ENCODE measurements at places on chromosomes 6 and 20.

DNA sequence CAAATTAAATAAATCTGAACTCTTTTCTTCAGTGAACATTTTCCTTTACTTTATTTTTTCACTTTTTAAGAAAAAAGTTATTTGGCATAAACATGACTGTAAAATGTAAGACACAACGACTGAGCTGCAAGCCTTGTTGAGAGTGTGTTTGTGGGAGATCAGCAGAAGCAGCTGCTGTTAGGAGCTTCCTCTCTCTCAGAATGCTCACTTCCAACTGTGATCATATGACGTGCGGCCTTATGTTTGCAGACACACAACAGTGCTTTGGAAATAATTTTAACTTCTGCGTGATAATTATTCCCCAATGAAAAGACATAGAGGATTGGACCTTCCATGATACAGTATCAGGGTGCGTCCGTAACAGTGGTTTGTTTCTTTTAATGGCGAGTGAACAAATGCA, 104.0 kb downstream of the ARHGAP18 start:
- no peak for DNase-seq

DNA sequence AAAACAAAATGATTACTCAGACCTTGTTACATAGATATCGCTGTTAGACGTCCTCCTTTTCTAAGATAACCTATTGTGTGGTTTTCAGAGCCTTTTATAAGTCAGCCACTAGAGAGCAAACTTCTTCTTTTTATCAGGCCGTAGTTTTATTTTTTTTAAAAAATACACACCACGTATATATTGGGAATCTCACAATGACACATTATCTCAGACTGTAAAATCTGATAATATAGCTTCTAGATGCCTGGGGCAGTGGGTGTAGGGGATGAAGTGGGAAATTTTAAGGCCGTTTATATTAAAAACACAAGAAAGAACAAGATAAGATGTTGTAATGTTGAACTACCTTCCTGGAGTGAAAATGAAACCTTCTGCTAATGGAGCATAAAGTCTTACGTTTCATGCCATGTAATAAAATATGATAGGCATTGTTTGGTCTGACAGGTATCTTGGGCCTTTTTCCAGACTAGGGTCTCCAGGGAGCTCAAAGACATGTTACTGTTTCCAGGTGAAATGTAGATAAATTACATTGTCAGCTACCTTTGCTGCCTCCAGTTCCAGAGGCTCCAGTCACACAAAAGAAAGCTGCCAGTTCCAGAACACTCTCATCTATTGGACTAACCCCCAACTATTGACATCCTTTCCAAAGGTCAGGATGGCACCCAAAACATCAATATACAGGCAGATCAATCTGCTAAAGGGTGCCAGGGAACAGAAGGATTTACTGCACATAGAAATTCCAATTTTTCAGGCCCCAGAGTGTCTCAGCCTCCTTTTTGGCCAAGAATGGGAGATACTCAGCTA, 130.2 kb upstream of the AKIRIN2 start:
- peak; percentile 43 for DNase-seq

DNA sequence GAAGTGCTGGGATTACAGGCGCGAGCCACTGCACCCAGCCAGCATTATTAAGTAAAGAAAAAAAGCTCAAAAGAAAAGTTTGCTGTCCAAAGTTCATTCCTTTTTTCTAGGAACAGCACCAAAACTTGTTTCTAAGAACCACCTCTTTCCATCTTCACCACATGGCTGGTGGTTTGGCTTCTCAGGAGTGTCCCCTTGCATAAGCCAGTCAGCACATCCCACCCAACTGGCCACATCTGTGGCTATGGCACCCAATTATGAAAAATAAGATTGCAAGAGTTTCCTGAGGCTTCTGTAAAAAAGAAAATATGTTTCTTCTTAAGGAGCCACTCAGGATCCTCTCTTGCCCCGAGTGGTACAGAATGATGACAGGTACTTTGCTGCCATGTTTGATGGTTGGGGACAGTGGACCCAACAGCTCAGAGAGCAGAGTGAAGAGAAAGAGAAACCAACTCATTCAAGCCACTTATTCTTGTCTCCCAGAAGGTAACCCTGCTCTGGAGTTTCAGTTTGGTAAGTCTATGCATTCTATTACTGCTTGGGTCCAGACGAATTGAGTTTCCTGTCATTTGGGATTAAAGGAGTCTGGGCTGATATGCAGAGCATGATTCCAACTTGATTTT, 65.3 kb downstream of the PSMB1 start:
- DNase-seq: no peak

- DNase-seq: no peak
Measured at GRCh38 chr6:166268431-166268830, 39.8 kb downstream of the PRR18 start.

GRCh38 chr20:1934721-1935573, 39.7 kb downstream of the SIRPA start:
- DNase-seq: no peak

DNA sequence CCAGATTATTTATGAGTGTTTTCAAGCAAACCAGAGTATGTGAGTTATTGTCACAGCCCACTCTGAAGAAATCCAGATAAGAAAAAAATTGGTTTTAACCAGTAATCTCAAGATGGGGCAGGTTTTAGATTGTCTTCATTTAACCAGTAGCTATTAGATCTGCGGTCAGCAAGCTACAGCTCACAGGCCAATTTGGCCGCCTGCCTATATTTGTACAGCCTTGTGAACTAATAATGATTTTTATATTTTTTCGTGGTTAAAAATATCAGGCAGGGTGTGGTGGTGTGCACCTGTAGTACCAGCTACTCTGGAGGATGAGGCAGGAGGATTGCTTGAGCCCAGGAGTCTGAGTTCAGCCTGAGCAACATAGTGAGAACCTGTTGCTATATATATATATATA, 5.0 kb downstream of the FAM209B start:
- DNase-seq: no peak

DNA sequence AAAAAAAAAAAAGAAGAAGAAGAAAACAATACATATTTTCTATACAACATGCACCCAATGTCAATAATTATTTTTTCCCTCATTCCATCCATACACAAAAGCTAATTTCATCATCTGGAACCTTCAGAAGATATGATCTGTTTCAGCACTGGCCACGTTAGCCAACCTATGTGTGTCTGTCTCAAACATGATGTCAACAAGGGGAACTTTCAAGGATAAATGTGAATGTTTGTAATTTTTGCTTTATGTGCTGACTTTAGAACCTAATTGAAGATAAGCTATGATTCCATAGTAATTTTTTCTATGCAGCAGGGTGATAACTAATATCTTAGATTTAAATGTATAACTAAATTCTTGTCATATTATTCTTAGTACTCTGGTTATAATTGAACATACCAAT, 37.9 kb downstream of the IPCEF1 start:
- DNase-seq: no peak

DNA sequence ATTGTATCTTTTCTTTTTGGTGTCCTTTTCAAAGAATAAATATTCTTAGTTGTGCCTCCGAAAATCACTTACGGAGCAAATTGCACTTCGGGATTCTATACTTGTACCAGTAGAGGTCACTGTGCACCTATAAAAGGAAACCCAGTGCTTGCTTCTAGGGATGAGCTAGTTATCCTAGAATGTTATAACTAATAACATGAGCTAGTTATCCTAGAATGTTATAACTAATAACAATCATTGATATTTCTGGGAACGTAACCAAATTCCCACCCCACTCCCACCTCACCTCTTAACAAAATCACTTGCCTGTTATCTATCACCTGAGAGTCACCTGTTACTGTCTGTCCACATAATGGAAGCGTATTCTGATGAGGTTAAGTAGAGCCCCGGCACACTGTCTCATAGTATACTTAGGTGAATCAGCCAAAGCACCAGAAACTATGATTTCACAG, 126.9 kb upstream of the TIAM2 start:
- DNase-seq: peak; percentile 70

GRCh38 chr6:12576389-12576788, 140.2 kb upstream of the PHACTR1 start:
- no peak for DNase-seq

DNA sequence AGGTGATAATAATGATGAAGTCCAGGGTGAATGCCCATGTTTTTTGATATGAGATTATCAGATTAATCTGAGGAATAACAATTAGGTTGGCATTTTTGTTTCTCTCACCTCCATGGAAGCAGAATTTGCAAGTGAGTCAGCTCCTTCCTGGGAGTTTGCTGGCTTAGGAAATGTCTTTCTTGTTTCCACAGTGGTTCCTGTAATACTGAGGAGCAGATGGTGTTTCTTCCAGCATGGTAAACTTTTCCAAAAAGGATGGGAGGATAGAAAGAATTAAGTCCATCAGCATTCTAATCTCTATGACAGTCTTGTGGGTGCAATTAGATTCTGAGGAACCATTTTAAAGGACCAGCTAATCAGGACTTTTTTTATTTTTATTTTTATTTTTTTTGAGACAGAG, 40.5 kb downstream of the SNAP25 start:
- DNase-seq: no peak

- DNase-seq: no peak
Measured at GRCh38 chr6:87421576-87421975, 13.8 kb downstream of the CFAP206 start.

DNA sequence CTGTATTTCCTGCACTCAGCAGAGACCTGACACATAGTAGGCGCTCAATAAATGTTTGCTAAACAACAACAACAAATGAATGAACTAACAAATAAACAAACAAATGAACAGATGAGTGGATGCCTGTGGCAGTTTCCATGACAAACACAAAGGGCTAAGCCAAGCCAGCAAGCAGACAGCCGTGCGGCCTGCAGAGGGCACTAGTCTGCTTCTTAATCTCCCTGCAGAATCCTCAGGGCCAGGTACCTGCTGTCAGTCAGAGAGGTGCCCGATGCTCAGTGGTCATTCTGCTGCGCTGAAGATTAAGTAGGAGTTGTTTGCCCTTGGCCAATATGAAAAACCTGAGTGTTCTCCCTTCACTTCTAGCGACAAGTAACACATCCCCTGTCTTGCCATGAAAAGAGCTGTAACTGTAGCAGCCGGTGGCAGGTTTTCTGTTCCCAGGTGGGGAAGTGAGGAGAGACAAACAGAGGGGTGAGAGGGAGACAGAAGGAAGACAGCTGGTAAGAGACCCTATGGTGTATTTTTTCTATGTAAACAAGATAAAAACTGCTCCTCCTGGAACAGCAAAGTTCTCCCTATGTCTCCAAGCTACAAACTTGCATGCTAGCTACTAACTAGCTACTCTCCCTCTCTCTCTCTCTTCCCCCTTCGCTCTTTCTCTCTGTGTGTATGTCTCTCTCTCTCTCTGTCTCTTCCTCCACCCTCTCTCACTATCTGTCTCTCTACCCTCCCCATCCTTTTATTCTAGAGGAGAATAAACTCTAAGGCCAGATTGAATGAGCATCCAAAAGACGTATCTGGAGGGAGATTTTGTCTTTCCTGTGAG, at the start of gene MC3R:
TSS of gene MC3R (plus strand) at position 779 of the 829 bp plus-strand sequence. CDS start 112 bp downstream, outside the sequence.
- DNase-seq: peak; percentile 57

DNA sequence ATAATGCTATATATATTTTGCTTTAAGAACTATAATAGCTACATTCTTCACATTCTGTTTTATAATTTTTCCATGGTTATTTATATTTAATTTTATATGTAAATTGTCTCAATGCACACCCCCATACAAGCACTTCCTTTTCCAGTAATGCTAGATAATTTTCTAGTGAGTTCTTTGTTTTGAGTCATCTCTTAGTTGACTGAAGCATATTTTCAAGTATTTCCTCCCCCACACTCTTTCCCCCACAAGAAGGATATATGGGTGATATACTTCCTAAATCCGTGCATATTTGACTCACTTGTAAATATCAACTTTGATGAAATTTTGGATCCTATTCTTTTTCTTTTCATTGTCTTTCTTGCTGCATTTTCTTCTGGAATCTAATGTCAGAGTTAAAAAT, 82.1 kb upstream of the SRSF6 start:
- no peak for DNase-seq

DNA sequence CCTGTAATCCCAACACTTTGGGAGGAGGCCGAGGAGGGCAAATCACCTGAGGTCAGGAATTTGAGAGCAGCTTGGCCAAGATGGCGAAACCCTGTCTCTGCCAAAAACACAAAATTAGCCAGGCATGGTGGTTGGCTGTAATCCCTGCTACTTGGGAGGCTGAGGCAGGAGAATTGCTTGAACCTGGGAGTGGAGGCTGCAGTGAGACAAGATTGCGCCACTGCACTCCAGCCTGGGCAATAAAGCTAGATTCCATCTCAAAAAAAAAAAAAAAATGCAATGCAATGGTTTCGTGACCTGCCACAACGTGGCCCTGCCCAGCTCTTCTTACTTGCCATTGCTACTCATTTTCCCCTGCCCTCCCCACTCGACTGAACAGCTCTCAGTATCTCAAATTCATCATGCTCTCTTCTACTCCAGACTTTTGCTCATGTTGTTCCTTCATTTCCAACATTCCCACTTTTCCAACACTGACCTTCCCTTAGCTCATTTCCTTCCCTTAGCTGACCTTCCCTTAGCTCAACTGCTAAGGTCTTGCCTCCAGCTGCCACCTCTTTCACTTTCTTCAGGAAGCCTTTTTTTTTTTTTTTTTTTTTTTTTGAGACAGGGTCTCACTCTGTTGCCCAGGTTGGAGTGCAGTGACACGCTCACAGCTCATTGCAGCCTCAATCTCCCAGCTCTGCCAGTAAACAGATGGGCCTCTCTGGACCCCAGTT, 2.1 kb upstream of the MTHFD1L start:
- DNase-seq: peak; percentile 55

- DNase-seq: no peak
Measured at GRCh38 chr20:24546232-24546892, 76.9 kb downstream of the SYNDIG1 start.

GRCh38 chr6:169692516-169692915, 9.3 kb downstream of the WDR27 start:
- DNase-seq: no peak

GRCh38 chr6:112149719-112150263, 62.4 kb downstream of the FAM229B start:
- DNase-seq: no peak

GRCh38 chr6:132147530-132148011, 196.4 kb upstream of the CCN2 start:
- DNase-seq: no peak

DNA sequence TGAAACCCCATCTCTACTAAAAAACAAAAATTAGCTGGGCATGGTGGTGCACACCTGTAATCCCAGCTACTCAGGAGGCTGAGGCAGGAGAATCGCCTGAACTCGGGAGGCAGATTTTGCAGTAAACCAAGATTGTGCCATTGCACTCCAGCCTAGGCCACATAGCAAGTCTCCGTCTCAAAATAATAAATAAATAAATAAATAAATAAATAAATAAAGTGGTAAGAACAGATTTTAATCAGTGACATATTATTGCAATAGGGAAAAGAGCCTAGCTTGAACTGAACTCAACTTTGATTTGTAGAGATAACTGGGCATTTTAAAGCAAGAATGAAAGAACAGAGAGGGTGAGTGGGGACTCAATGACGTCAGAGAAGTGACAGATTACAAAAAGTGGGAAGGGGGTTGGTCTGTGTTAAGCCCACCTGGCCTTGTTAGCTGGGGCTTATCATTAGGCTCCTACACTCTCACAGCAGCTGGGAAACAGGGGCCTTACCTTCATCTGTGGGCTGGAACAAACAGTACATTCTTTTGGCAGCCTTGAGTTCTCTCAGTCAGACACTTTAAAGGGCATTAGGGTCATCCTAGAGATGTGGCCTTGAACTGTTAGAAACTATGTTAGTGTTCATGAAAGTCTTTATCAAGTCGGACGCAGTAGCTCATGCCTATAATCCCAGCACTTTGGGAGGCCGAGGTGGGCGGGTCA, 24.5 kb upstream of the KIFC1 start:
- DNase-seq: no peak

GRCh38 chr20:12019715-12020114, 102.0 kb downstream of the BTBD3 start:
- no peak for DNase-seq

GRCh38 chr6:17932330-17932852, 55.0 kb downstream of the KIF13A start:
- DNase-seq: peak; percentile 83

All from lung microvascular endothelial cell (primary cell).